Stimulated activated CD4-positive, alpha-beta T cell treated with anti-CD3 and anti-CD28 coated beads, Interleukin-12 subunit alpha, Interleukin-12 subunit beta, amount 100 ng/mL, for 4 hours (primary cell): ENCODE measurements at places on chromosomes 4 and X.
A peak's percentile ranks its signal among the peaks of the same experiment; 100 is the strongest.

GRCh38 chr4:1245481-1246051 is 3.4 kb downstream of the CTBP1 start:
- DNase-seq, result no peak

DNA sequence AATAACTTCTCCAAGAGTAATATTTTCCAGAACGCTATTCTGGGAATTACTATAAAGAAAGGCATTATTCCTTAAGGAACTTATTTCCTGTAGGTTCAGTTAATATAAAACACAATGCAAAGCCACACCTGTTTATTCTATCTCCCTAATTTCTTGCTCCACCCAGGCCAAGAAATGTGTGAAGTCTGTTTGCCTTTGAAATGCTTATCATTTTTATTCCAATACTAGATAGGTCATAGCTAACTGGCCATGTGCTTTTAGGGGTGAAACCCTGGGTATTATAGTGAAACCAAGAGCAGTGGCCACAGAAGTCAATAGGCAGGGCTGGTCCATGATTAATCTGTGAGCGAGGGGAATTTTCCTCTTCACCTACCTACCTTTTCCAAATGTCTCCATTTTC is 14.8 kb downstream of the CXCL3 start:
- no peak for DNase-seq

GRCh38 chr4:126734465-126734864 is 898.3 kb upstream of the INTU start:
- DNase-seq, result no peak

DNA sequence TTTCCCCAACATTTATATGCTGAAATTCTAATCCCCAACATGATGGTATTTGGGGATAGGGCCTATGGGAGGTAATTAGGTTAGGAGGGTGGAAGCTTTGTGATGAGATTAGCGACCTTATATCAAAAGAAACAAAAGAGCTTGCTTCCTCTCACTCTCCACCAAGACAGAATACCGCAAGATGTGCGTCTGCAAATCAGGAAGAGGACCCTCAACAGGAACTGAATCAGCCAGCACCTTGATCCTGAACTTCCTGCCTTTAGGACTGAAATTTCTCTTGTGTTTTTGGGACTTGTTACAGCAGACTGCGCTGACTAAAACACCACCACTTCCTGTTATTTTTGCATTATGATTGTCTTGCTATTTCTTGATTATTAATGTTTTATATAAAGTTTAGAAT is 1889.4 kb downstream of the C4orf33 start:
- no peak for DNase-seq

GRCh38 chr4:16140231-16140878 is 56.5 kb upstream of the PROM1 start:
- DNase-seq, result no peak

DNA sequence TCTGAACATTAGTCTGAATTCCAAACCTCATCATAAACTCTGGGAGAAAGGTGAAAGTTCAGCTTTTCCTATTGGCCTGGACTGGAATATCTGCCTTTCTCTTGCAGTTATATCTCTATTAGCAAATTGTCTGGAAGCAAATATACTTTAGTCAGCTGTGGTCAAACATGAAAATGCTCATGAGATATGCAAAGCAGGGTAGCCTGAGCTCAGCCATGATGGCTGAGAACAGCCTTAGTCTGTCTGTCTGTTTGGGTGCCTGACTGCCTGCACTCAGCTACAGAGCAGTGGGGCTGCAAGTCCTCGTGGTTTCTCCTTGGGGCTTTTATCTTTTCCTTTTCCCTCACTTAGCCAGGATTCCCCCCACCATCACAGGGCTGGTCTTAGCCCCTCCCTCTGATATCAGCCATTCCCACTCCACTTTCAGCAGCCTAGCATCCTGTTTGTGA is 19.5 kb upstream of the PGRMC2 start:
- no peak for DNase-seq

DNA sequence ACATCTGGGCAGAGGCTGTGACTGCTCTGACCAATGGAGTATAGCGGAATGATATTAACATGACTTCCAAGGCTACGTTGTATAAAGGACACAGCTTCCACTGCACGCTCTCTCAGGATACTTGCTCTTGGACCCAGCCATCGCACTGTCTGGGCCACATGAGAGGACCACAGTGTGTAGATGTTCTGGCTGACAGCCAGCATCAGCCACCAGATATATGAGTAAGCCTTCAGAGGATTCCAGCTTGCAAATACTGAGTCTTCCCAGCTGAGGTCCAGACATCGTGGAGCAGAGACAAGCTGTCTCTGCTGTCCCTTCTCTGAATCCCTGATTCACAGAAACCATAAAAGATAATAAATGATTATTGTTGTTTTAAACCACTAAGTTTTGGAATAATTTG is 146.8 kb upstream of the USP9X start:
- no peak for DNase-seq

DNA sequence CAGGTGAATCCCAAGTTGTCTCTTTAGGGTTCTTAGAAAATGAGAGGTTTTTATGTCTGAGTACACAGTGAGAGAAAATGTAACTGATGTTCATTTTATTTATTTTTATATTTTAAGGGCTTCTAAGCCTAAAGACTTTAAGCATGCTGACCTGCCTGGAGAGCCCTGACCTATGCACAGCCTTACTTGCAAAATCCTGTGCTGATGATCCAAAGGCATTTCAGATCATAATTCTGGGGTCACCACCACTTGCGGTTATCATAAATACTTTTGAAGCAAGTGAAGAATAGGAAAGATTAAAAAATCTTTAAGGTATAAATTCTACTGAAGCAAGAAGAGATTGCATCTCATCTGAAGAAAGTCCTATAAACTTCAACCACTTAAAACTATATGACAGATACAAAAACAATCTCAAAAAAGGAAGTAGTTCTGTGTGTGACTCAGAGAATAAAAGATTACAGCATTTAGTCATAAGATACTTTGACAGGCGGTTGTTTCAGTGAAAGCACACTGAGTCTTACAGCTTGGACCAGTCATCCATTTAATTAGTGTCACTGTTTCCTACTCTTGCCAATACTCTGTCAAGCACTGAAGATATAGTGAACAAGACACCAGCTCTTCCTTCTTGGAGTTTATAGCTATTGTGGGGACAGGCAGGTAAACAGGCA is 245.2 kb upstream of the DIPK2B start:
- no peak for DNase-seq

DNA sequence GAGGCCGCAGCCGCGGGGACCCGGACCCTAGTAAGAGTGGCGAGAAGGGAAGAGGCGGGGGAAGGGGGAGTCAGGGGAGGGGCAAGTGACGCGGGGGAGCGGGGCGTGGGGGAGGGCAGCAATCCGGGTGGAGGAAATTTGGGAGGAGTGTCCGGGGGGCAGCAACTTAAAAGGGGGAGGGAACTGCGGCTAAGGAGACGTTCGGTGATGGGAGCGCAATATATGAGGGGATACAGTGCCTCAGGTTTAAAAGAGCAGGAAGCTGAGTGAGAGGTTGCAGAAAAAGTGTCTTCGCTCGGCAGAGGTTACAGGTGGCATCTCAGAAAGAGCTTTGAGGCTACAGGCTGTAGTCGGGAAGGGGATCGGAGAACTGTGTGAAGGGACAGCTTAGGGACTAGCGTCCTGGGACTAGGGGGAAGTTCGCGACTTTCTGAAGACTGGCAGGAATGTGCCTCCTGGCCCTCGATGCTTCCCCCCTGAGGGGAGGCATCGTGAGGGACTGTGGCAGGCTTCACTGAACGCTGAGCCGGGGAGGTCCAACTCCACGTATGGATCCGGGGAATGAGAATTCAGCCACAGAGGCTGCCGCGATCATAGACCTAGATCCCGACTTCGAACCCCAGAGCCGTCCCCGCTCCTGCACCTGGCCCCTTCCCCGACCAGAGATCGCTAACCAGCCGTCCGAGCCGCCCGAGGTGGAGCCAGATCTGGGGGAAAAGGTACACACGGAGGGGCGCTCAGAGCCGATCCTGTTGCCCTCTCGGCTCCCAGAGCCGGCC is 519 bp downstream of the FOXO4 start:
- no peak for DNase-seq

- DNase-seq, result no peak
Observed at GRCh38 chr4:72112514-72113156, 80.8 kb downstream of the NPFFR2 start.

GRCh38 chrX:69387567-69388487 is 116.3 kb upstream of the NALF2 start:
- peak; percentile 13 for DNase-seq

DNA sequence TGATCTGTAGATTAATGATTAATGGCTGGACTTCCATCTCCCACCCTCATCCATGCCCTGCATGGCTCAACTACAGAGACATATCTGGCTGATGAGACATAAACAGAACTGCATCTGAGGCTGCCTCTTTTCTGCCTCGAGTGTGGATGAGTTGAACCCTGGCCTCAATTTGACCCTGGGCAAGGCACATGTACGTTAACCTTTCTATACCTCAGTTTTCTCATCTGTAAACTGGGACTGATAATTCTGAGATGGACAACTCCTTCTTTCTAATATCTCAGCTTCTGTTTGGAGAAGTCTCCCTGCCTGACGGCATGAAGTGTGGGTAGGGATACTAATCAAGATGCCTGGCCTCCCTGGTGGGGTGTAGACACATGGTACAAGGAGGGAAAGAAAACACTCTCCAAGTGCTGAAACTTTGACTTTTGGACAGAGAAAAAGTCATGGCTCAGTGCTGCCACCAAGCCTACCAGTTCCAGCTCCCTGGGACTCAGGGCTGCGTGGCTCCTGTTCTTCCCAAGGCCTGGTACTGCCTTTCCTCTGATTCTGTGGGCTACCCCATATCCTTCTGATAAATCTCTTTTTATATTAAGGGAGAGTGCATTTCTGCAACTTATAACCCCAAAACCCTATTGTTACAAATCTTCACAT is 64.4 kb downstream of the HAUS3 start:
- DNase-seq, result no peak

- no peak for DNase-seq
Observed at GRCh38 chr4:141079393-141079930, 53.8 kb downstream of the RNF150 start.

DNA sequence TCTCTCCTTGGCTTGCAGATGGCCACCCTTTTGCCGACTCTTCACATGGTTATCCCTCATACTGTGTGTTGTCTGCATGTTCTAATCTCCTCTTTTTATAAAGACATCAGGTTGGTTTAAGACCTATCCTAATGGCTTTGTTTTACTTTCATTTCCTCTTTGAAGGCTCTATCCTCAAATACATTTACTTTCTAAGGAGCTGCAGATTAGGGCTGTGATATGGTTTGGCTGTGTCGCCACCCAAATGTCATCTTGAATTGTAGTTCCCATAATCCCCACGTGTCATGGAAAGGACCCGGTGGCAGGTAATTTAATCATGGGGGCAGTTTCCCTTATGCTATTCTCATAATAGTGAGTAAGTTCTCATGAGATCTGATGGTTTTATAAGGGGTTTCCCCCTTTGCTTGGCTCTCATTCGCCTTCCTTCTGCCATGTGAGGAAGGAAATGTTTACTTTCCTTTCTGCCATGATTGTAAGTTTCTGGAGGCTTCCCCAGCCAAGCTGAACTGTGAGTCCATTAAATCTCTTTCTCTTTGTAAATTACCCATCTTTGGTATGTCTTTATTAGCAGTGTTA is 204.5 kb downstream of the RELL1 start:
- no peak for DNase-seq

GRCh38 chr4:171582961-171583581 is 230.1 kb upstream of the GALNTL6 start:
- no peak for DNase-seq

DNA sequence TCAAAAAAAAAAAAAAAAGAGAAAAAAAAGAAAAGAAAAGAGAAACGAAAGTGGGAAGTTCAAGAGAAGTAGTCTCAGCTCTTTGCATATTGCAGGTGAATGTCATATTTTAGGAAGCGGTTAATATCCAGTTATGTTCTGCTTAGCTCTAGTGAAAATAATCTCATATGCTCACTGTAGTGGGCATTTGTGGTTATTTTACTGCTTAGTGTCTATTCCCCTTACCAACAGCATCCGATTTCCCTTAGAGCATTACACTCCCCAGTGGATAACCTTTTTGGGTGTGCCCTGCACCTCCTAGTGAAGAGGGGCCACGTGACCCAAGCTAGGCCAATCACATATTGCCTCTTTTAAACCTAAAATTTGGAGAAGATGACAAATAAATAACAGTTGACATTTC is 111.2 kb upstream of the ZNF827 start:
- DNase-seq, result no peak

DNA sequence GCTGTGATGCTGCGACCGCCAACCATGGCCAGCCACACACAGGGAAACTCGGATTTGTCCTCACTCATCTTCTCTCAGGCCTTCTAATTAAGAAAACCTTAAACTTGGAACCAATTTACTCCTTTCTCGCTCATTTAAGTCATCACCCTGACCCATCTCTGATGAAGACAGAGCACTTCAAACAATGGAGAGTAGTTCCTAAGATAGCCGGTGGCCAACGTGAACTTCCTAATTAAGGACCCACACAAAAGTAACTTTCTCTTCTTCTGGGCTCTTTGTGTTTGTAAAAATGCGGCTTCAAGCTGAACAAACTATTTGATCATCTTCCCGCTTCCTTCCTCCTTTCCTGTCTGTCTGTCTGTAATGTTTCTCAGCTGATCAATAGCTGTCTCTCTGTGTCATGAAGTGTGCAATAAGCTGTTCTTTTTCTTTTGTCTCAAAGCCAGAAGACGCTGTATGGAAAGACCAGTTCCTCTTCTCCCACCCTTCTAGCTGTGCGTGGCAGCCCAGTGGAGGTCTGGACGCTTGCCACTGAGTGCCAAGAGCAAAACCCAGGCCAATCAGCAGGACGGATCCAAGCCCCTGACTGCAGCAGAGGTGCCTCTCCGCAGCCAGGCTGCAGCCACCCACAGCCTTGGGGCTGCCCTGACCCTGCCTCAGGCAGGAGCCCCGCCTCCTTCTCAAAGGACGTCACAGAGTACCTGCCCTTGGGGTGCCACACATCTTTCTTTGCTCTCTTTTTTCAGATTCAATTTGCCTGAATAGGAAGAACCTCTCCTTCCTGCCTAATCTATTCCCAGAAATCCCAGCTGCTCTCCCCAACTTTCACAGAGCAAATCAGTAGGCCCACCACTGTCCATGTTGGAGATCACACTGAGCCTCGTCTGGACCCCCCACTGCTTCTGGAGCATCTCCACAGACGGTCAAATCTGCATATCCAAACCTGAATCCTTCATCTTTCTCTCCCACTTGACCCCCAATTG is 59.3 kb downstream of the MAML3 start:
- DNase-seq, result peak; percentile 49

DNA sequence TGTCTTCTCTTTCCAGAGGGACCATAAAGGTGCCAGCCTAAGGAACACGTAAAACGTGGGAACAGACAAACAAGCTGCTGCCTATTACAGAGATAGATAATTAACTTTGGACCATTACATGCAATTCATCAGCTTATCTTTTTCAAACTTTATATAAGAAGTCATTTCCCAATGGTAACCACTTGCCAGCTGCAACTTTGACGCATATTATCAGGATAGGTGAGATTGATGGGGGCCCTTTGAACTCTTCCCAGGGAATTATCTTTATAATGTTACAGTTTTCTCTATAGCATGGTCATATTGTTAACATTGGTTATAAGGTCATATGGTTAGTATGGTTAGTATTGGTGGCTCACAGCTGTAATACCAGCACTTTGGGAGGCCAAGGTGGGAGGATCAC is 94.1 kb upstream of the BMP2K start:
- no peak for DNase-seq

GRCh38 chr4:803884-804283 is 22.0 kb downstream of the CPLX1 start:
- no peak for DNase-seq
